GM19239 (cell line): ENCODE measurements at places on chromosomes 2 and 18.

GRCh38 chr2:72414137-72414760, 266.6 kb upstream of the CYP26B1 start:
- no peak for DNase-seq

DNA sequence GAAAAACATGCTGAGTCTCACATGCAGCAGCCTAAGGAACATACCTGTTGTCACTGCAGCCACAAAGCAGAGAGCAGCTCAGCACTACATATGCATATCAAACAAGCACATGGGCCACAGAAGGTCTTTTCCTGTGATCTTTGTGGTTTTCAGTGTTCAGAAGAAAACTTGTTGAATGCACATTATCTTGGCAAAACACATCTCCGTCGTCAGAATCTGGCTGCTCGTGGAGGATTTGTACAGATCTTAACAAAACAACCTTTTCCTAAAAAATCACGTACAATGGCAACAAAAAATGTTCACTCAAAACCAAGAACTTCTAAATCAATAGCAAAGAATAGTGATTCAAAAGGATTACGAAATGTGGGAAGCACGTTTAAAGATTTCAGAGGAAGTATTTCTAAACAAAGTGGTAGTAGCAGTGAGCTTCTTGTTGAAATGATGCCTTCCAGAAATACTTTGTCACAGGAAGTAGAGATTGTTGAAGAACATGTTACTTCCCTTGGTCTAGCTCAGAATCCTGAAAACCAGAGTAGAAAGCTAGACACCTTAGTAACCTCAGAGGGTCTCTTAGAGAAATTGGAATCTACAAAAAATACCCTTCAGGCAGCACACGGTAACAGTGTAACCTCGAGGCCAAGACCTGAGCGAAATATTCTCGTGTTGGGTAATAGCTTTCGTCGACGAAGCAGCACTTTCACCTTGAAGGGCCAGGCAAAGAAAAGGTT, 34.1 kb downstream of the ZNF407 start:
- no peak for DNase-seq

DNA sequence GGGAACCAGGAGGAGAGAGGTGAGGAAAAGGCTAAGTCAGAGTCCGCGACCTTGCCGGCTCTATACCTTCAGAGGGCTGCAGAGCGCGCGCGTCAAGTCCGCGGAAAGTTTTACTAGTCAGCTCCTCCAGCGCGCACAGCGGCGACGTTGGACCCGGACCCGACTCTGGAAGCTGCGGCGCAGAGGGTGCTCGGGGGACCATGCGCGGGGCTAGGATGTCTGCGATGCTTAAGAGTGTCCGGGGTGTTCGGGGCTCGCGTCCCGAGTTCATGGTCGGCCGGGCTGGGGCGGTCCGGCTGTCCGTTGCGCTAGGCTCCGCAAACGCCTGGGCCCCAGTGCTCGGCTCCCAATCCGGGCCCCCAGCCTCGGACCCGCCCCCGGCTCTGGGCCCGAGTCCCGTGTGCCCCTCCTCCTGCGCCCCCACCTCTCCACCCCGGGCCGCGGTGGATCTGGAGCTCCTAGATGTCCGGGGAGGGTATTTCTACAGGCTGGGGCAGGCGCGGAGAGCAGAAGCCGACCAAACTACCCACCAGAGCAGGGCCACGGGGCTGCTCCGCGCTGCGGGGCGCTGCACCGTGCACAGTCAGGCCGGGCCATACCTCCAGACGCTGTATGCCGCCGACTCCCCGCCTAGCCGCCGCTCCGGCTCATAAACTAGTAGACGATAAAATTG, at the start of gene LBX2:
Gene LBX2 (minus strand): TSS at position 337 of the 673 bp plus-strand sequence. CDS start 66 bp downstream, at position 271.
- DNase-seq = no peak

GRCh38 chr2:219234331-219234730, 4.7 kb downstream of the ANKZF1 start:
- DNase-seq = no peak

DNA sequence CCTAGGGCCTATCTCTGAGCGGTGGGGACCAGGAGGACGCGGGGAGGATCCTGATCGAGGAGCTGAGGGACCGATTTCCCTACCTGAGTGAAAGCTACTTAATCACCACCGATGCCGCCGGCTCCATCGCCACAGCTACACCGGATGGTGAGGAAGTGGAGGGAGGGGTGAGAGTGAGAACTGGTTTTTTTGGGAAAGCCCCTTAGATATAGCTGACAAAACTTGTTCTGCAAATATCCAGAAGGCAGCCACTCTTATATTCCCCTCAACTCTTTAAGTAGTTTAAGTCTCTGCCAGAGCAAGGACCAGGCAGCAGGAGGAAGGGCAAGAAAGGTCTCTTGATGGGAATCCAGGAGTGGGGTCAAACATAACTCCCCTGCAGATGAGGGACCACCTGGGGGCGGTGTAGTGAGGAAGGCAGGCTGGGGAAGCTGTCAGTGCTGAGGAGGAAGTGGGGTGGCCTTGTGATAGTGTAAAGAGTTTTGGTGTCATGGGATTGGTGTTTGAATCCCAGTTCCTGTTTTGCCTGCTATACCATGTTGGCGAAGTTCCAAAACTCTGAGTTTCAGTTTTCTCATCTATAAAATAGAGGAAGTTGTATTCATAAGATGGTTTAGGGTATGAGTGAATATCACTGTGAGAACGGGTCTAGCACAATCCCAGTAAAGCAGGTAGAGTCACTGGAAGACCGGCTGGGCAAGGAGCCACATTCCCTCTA, 3.4 kb downstream of the NAGK start:
- no peak for DNase-seq

- DNase-seq = no peak
Observed at GRCh38 chr2:71469403-71470398, 16.3 kb downstream of the DYSF start.

GRCh38 chr2:231258701-231259100, 60.3 kb downstream of the ARMC9 start:
- no peak for DNase-seq
